ENCODE measurements at places on chromosomes 5 and 9.

DNA sequence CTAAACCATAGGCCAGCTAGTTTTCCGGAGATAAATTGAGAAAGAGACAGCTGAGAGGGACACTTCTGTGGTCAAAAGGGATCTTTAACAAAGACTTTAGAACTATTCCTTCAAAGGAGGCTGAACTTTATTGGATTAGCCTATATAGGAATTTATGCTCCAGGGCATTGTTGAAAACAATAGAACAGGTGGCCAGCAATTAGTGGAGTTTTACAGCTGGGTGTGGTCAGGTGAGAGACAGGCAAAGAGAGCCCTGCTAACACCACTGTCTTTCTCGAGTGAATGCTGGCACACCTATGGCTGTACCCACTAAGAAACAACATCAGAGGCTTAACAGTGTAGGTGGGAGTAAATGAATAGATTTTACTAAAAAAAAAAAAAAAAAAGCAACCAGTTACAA, 16.7 kb upstream of the TLR4 start:
- DNase-seq = no peak

GRCh38 chr9:3028535-3028934, 184.6 kb upstream of the PUM3 start:
- DNase-seq = no peak

DNA sequence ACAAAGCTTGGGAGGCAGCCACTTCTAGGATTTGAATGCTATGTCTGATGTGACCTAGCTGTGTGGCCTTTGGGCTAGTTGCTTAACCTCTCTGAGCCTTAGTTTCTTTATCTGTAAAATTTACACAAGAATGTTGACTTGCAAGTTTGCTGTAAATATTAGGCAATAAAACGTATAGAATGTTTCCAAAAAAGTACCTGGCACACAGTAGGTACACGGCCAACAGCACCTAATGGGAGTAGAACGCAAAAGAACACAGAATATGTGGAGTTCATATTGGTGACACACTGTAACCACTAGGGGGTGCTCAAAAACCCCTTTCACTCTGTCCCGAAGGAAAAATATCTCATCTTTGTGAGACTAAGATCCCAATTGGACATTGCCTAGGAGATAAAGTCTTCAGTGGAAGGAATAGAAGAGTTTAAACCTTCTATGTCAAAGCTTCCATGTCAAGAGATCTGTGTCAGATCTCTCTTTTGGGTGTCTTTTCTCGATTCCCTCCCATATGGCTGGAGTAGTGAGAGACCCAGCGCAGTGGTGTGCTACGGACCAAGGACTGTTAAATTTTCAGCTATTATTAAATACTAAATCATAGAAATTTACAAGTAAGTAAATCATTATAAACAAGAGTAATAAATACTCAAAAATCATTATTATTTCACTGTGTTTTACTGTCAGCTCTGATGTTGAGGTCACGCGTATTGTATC, 145.4 kb upstream of the RAD23B start:
- DNase-seq = no peak

DNA sequence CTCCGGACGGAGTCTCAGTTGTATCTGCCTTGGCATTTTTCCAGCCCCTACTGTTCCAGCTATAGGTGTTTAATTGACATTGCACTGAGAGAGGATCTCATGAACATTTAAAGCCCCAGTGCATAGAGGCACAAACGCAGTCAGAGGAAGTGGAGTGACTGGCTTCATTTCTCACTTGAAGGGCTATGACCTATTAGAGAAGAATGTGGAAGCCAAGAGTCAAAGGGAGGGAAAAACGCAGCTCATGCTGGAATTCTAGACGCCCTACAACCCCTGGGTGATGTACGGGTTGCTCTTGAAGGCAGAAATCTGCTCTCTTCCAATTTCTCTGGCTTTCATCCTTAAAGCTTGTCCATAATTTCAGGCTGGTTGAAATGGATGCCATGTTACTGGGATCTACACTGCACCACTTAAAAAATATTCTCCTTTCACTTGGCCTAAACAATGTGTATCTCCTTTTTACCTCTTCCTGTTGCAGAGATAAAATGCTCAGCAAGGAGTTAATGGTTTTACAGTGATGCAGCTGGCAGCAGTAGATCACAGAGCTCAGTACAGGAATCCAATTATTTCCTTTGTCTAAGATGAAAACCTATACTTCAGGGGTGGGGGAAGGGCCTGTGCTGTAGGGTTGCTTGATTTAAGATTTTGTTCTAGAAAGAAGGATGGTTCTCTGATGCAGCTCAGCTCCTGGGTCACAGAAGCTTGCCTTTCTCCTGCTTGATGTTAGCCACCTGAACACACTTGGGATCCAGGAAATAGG, 61.8 kb upstream of the MAMDC2 start:
- DNase-seq = no peak

DNA sequence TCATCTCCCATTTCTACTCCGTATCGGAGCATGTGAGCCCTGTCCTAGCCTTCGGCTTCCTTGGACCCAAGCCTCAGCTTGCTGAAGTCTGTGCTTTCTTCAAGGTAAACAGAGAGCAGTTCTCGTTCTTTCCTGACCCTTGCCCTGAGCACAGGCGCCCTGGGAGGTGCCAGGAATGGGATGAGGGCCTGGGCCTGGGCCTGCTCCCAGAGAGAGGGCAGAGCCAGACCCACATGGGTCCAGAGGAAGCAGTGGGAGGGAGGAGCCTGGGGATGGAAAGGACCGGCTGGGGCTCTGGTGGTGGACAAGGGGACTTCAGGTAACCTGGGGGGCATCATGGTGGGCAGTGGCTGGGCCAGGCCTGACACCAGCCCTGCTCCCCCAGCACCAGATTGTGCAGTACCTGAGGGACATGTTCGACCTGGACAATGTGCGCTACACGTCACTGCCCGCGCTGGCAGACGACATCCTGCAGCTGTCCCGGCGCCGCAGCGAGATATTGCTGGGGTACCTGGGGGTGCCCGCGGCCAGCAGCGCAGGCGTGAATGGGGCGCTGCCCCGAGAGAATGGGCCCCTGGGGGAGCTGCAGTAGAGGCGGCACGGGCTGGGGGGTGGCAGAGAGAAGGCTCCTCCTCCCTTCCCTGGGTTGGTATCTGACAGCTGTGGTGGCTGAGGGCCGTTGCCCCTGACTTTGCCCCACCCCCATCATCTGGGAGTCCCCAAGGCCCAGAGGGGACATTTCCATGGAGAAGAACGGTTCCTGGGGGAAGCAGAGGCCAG, 10.9 kb upstream of the DOLPP1 start:
- no peak for DNase-seq

- no peak for DNase-seq
Observed at GRCh38 chr9:117835798-117836197, 131.6 kb downstream of the TLR4 start.

- peak; percentile 49 for DNase-seq
Observed at GRCh38 chr5:109690242-109690974, 681 bp downstream of the MAN2A1 start.

Data from CD4-positive, alpha-beta T cell treated with Interleukin-6 for 4 hours (primary cell).